Regular cardiac myocyte (primary cell): ENCODE measurements at places on chromosomes 3 and 15. TPM values are rescaled to one million over a fixed set of nuclear protein-coding genes. Genes with fewer than 3 reads are reported as not detected.

Gene RFX7
- 2.1 and 4.5 TPM in 2 replicates for total RNA-seq

Gene NCK1
- 50.6 and 57.2 TPM in 2 replicates for total RNA-seq

Gene OR5K2
- not detected in 2 replicates for total RNA-seq

Gene KLHL40
- not detected in 2 replicates for total RNA-seq

Gene PLSCR5
- total RNA-seq: not detected in 2 replicates

Gene C3orf33
- total RNA-seq: 2.9 and 3.4 TPM in 2 replicates

Gene PLSCR1
- 44.1 and 50.2 TPM in 2 replicates for total RNA-seq

Gene CFAP92
- total RNA-seq: under 0.01 TPM in 1 of 2 replicates, not detected in the other

Gene FAIM
- total RNA-seq: 12.7 and 13.6 TPM in 2 replicates

Gene FANCD2OS
- not detected in 2 replicates for total RNA-seq

Gene RARRES1
- 20.1 and 111 TPM in 2 replicates for total RNA-seq

Gene ADPRH
- 5.6 and 7.5 TPM in 2 replicates for total RNA-seq

Gene GOLGA6L10
- total RNA-seq: under 0.01 and 0.19 TPM in 2 replicates
